ENCODE measurements at places on chromosomes 16 and 17. TPM values are rescaled to one million over a fixed set of nuclear protein-coding genes. Genes with fewer than 3 reads are reported as not detected.

GRCh38 chr17:39400547-39401411 is 647 bp downstream of the FBXL20 start:
- DNase-seq, result no peak

- DNase-seq, result no peak
Observed at GRCh38 chr16:70418274-70418992, 20.5 kb downstream of the ST3GAL2 start.

GRCh38 chr16:10126686-10127085 is 55.5 kb downstream of the GRIN2A start:
- DNase-seq, result peak; percentile 37

- DNase-seq, result no peak
Observed at GRCh38 chr17:3951003-3951402, 13.2 kb downstream of the ATP2A3 start.

DNA sequence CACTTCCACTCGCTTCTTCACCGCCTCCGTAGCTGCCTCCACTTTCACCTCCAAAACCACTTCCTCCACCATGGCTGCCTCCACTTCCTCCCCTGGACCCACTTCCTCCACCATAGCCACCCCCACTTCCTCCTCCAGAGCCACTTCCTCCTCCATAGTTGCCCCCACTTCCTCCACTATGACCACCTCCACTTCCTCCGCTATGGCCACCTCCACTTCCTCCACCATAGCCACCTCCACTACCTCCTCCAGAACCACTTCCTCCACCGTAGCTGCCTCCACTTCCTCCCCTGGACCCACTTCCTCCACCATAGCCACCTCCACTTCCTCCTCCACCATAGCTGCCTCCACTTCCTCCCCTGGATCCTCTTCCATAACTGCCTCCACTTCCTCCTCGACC is 4.5 kb downstream of the KRT9 start:
- no peak for DNase-seq

DNA sequence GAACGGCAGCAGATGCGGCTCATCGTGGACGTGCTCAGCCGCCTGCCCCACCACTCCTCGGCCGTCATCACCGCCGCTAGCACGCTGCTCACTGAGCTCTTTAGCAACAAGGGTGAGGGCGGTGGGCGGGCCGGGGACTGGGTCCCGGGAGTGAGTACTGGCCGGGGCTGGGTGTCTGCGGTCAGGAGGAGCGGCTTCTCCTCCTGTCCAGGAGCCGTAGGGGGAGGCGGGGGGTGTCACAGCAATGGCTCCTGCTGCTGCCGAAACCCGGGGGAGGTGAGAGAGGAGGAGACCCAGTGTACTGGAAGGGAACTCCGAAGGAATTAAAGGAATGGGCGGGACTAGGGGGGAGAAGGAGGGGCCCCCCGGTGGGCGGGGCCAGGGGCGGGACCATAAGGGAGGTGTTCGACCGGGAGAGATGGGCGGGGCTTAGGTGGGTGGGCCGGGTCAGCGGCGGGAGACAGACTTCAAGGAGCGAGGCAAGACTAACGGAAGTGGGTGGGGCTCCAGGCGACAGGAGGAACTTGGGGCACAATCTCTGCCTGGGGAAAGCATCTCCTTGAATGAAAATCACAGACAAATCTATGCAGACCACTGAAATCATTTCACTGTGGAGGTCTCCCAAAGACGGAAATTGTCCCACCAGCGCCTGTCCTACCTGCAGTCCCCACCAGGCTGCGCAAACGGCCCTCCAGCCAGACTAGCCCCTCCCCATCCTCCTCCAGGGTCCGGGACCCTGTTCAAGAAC is 2.4 kb downstream of the NAGS start:
- DNase-seq, result peak; percentile 79

DNA sequence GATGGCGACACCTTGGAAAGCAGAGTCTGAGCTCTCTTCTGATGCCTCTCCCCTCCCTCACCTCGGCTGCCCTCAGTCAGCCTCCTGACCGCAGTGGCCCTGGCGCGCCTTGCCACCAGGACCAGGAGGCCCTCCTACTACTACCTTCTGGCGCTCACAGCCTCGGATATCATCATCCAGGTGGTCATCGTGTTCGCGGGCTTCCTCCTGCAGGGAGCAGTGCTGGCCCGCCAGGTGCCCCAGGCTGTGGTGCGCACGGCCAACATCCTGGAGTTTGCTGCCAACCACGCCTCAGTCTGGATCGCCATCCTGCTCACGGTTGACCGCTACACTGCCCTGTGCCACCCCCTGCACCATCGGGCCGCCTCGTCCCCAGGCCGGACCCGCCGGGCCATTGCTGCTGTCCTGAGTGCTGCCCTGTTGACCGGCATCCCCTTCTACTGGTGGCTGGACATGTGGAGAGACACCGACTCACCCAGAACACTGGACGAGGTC is 4.4 kb downstream of the GPR142 start:
- DNase-seq, result no peak

GRCh38 chr16:25563700-25564099 is 128.1 kb upstream of the HS3ST4 start:
- DNase-seq, result no peak

GRCh38 chr17:71071837-71072236 is 902.5 kb downstream of the KCNJ2 start:
- peak; percentile 81 for DNase-seq

DNA sequence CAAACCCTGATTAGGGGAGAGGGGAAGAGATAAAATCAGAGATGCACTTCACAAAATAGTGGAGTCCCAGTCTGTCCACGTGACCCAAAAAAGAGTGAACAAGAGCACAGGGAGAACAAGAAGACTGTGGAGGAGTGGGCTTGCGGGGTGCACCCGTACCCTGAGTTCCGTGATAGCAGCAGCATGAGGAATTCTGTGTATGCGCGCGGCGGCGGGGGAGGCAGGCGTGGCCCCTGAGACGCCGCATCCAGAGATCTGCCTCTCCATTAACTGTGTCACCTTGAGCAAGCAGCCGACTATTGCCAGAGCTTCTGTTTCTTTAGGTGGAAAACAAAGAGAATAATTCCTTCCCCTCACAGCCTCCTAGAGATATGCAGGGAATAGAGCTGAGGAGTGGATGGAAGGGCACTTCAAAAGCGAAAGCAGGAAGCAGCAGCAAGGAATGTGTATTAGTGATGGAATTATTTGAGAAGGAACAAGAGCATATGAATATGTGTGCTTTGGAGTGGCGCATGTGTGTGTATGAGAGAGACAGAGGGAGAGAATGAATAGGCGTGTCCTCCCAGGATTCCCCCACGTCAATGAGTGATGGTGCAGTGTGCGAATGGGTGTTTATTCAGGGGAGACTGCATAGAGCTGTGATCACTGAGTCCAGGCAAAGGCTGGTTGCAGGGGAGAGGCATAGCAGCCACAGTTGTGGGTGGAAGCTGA is 10.4 kb upstream of the SOX9 start:
- no peak for DNase-seq

GRCh38 chr16:67198238-67198734 is 645 bp upstream of the ELMO3 start:
- no peak for DNase-seq

- DNase-seq, result no peak
Observed at GRCh38 chr16:67399749-67400704, 6.7 kb upstream of the TPPP3 start.

The EVPLL gene
- not detected for polyA plus RNA-seq

The NOG gene
- polyA plus RNA-seq, result 0.26 TPM

The CLEC18C gene
- not detected for polyA plus RNA-seq

Data from BJ (cell line).